HuH-7.5 (cell line): ENCODE measurements at places on chromosomes 3 and 15.

- DNase-seq, result no peak
These were observed 322.9 kb downstream of the SLC9A9 start for GRCh38 chr3:143525408-143525807.

DNA sequence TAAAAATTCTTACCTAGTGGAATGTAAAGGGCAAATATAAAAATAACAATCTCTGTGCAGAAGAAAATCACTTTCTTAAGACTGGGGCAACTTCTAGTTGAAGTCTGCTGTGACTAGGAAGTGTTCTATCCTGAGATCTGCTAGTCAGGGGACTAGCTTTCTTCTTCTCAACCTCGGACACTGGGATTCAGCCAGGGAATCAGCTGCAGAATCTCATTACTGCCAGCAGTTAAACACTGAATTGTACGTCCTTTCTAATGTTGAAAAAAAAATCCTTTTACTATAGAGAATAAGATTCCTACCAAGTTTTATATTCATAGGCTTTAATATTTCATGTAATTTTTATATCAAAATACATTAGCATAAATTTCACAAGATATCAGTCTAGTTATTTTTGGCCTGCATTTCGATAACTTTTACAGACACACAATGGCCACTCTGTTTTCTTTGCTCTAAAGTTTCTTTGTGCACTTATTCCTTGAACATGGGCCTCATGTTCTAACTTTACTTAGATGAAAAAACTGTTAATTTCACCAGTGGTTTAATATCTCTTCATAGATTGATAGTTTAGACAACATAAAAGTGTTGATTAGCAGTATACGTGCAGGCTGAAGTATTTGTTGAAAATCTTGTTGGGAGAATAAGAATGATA lies 2.6 kb upstream of the NEO1 start:
- no peak for DNase-seq

DNA sequence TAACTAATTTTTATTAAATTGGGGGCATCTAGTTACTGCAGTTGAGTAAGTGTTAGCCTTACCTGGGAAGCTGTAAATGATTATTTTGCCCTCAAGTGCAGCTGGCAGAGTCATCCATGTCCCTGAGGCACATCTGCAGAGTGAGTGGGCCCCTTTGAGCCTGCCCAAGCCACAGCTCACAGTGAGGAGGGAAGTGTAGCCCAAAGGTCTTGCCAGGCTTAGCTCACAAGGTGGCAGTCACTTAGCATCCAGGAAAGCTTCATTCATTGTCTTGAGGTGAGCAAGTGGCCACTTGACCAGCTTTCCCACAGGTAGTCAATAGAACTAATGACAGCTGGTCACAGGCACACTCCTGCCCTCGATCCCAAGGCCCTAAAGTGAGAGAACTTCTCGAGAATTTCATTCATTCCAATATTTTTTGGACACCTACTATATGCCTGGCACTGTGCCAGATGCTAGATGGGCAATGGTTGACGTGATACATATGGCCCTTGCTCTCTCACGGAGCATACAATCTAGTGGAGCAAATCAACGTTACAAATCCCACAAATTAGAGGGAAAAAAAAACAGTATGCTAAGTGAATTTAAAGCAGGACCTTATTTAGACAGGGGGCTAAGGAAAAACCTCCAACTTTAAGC lies 163.3 kb upstream of the IL12A start:
- DNase-seq, result no peak

- no peak for DNase-seq
These were observed 161.2 kb downstream of the ALCAM start for GRCh38 chr3:105527949-105528348.

GRCh38 chr15:96366526-96366877 lies 36.0 kb downstream of the NR2F2 start:
- DNase-seq, result peak; percentile 39

DNA sequence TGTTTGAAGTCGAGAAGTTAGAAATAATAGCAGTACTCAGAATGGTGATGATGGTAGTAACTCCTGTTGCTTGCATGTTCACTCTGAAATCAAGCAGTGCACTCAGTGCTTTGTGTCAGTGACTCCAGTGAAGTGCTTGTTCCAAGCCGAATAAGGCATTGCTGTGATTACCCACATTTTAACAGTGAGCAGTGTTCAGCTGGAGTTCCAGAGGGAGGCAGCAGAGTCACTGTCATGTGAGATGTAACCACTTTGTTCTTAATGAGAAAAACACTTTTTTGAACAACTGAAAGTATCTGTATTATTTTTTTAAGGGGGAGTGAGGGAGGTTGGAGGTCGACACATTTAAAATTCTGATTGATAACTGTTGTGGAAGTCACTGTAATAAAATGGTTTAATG lies 3.7 kb downstream of the MDFIC2 start:
- DNase-seq, result peak; percentile 1

DNA sequence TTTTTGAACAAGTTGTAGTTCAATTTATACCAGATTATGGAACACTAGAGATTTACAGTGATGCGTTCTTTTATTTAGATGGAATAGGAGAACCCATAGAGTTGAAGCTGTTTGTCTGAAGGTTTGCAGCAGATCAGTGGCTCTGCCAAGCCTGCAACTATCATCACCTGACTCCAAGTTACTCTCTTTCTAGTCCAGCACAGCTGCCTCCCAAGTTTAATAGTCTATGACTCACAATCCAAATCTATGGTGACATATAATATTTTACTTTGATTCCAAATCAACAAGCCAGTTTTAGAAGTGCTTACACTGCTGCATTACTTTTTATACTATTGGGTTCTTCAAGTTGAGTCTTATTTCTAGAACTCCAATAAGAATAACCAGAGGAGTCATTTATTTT lies 400.4 kb downstream of the LPP start:
- no peak for DNase-seq

GRCh38 chr3:38142959-38143358 lies 4.5 kb downstream of the MYD88 start:
- no peak for DNase-seq

DNA sequence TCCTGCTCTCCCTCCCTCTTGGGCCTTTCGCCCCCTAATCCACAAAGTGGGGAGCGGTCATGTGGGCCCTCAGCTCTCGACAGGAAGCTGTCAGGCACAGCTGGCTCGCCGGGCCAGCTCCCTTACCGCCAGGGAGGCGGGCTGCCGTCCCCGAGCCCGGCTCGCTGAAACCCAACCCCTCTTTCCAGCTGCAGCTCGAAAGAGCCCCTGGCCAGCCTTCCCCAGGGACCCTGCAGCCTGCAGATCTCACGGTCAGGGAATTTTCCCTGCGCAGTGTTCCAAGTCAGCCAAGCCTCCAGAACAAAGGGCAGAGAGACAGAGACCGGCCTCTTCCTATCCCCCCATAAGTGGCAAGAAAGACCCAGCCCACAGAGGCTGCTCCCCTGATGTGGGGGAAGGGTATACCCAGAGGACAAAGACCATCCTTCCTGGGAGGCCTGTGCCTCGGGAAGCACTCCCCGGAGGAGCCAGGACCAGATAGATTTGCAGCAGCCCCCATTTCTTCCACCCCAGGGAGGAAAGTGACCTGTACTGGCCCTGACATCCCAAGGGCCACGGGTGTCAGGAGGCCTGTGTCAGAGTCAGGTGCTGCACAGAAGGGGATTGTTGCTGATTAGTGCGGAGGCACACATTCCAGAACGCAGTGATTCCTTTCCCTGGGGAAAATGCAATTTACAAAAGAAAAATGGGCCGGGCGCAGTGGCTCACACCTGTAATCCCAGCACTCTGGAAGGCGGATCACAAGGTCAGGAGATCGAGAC lies 32.6 kb downstream of the MAGEF1 start:
- DNase-seq, result no peak

DNA sequence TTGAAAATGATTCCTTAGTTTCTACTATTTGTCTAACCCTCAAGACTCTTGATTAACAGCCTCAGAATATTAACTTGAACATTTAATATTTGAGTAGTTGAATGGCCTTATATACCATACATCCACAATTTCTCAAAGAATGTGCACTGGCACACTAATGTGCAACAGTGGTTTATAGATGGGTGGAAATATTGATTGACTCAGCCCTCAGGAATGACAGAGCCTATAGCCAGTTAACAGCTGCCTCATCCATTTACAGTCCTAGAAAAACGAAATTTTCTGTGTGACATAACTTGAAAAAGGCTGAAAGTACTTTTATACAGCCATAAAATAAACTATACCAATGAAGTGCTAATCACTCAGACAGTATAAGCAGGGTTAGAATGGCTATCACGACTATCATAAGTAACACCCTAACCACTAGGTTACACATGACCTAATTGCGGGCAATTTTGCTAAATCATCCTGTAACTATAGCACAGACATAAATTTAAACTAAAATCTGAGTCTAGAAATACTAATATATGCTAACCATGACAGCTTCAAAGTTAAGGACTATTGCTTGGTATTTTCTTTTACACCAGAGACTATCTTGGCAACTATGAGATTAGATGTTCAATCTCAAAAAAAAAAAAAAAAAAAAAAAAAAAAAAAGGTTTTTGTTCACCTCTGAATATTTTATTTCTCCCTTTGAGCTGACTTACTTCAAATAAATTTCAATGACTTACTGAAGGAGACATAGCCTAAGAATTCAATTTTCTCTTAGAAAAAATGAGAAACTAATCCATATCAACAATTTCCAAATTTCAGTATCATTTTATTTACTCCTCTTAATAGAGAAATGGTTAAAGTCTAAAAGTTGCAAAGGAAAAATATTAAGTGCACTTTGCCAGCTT lies 9.3 kb downstream of the SECISBP2L start:
- no peak for DNase-seq

- DNase-seq, result peak; percentile 13
These were observed 103.6 kb upstream of the THSD4 start for GRCh38 chr15:71011503-71012155.

DNA sequence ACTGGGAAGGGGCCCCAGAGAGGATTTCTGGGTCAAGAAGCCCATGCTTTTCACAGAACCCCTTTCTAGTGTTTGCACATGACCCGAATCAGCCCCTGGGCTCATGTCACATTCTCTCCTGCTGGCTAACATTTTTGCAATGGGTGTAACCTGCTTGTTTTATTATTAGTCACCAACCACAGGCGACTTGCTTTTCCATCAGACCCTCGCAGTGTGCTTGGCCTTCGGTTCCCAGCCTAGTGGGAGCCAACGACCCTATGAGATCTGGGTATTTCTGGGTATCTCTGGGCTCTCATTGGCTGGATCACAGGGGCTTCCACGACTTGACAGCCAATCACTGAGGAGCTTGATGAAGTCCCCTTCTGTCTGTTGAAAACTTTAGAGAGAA lies 11.0 kb upstream of the FBLN2 start:
- DNase-seq, result no peak

- DNase-seq, result no peak
These were observed 11.1 kb downstream of the UACA start for GRCh38 chr15:70752193-70752635.

GRCh38 chr3:98890965-98891910 lies 10.3 kb downstream of the DCBLD2 start:
- no peak for DNase-seq

- DNase-seq, result no peak
These were observed 134.3 kb upstream of the IQSEC1 start for GRCh38 chr3:13207578-13207922.

GRCh38 chr15:38514601-38515000 lies 50.0 kb downstream of the RASGRP1 start:
- no peak for DNase-seq

- DNase-seq, result no peak
These were observed 120.4 kb downstream of the ZIC1 start for GRCh38 chr3:147529551-147529950.

DNA sequence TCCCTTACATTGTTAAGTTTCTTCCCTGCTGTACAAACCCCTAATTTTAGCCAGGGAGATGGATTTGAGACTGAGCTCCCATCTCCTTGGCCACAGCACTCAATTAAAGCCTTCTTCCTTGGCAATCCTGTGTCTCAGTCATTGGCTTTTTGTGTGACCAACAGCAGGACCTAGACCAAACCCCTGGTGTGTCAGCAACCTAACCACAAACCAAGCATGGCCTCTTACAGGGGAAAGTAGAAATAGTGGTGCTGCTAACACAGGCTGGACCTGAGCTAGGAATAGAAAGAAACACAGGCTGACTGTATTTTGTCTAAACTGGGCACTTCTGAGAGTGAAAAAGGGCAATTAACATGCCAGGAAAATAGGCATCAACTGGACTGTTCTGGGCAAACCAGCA lies 37.9 kb downstream of the PPCDC start:
- no peak for DNase-seq

DNA sequence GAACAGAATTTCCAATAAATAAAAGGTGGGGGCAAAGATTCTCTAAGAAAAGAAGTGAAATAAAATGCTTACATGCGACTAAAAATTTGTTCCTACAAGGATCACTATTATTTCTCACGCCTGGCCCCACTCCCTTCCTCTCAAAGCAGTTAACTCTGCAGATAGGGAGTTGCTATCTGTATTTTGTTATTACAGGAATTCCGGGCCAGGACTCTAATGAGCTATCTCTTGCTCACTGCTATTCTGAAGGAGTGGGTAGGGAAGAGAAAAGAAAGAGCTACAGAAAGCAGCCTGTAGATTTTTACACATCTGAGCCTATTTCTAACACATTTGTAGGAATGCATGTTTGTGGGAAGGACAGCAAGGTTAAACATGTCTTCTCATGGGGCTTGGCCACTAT lies 140.4 kb downstream of the PCCB start:
- no peak for DNase-seq

DNA sequence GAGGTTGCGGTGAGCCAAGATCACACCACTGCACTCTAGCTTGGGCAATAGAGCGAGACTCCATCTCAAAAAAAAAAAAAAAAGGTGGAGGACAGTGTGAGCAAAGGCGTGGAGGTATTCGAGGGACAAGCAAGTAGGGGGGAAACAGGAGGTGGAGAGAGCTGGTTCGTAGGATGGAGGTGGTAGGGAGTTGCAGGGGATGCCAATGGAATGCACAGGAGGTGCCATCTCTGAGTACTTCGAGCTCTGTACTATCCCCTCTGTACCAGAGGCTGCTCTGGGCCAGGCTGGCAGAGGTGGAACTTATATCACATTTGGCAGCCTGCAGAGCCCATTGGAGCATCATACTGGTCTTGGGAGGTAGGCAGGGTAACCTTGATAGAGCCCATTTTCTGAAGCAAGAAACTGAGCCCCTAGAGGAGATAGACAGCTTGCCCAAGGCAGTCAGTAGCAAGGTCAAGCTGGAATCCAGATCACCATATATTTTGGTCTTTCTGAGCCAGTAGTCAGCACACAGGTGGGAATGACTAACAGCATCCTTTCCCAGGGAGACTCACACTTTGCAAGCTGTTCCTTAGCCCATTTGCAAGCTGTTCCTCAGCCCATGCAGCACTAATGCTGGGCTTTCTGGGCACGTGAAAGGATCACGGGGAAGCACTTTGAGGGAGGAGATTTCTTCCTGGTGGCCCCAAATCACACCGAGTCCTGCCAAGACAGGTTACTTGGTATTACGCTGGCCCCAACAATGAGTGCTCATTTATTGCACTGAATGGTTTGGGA lies 9.2 kb upstream of the CCDC33 start:
- no peak for DNase-seq

GRCh38 chr15:43948691-43949325 lies 122.0 kb downstream of the WDR76 start:
- no peak for DNase-seq

GRCh38 chr3:130601442-130601971 lies 84.5 kb downstream of the COL6A6 start:
- DNase-seq, result no peak
